NT2/D1 (cell line): ENCODE measurements at places on chromosomes 7 and 10.

GRCh38 chr10:24009115-24009514, 199.8 kb upstream of the KIAA1217 start:
- no peak for DNase-seq

DNA sequence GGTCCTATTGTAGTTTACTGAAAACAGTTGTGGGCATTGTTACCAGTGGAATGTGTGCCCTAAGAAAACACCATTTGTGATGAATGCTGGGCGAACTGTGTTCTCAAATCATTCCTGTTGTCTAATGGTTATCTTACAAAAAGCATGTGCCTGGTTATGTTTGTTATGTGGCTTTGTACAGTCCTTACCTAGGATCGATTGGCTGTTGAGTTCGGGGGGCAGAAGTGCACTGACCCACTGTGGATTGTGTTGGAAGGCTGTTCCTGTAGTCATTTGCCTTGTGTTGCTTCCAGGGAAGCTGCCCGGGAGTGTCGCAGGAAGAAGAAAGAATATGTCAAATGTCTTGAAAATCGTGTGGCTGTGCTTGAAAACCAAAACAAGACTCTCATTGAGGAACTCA, 84.3 kb downstream of the CREM start:
- DNase-seq = no peak

- no peak for DNase-seq
These were observed 215.5 kb downstream of the GATA3 start for GRCh38 chr10:8269976-8270375.

- DNase-seq = no peak
These were observed 9.0 kb downstream of the PPP1R17 start for GRCh38 chr7:31695859-31696614.

- DNase-seq = no peak
These were observed 293.1 kb downstream of the ZEB1 start for GRCh38 chr10:31612082-31612481.

GRCh38 chr7:143193880-143194279, 10.7 kb downstream of the TAS2R39 start:
- DNase-seq = no peak

DNA sequence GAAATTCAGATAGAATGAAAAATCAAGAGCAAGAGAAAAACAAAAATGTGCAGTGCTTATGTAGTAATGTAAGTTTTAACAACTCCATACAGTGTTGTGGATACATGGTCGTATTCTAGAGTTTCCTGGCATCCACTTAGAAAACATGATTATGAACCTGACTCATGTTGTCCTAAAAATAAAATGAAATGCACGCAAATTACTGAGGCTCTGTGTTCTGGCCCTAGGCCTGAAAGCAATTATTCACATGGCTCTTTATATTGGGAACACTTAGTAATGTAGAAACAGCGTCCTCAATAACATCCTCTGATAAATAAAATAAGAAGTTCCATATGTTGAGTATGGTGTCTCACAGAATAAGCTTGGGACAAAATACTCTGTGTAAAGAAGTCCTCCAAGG, 200.2 kb upstream of the SEMA3E start:
- DNase-seq = no peak

GRCh38 chr10:121154846-121155245, 303.7 kb downstream of the WDR11 start:
- no peak for DNase-seq

DNA sequence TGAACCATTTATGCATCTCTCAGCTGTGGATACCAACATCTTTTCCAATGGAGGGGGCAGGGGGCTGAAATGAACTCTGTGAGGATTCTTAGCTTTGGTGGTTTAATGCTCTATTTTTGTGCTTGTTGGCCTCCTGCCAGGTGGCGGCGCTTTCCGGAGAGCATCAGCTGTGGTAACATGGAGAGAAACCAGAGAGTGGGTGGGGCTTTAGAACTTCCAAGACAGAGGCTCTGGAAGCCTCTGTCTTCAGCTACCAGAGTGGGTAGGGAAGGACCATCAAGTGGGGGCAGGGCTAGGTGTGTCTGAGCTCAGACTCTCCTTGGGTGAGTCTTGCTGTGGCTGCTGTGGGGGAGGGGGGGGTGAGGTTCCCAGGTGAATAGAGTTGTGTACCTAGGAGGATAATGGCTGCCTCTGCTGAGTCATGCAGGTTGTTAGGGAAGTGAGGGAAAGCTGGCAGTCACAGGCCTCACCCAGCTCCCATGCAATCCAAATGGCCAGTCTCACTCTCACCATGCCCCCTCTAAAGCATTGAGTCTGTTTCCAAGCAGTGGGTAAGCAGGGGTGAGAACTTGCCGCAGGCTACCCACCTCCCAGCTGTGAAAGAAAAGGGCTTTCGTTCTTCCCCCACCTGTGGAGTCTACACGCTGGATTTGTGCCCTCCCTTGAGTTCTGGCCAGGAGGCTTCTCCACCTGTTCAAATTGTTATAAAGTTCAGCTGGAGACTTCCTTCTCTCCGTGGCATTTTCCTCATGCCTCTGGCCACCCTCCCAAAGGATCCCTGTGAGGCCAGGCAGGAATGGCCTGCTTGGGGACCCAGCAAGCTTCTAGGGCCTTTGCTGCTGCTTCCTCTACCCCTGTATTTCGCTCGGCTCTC, 527.0 kb downstream of the NEBL start:
- peak; percentile 51 for DNase-seq

- no peak for DNase-seq
These were observed 124.9 kb upstream of the RHEB start for GRCh38 chr7:151644554-151644953.

DNA sequence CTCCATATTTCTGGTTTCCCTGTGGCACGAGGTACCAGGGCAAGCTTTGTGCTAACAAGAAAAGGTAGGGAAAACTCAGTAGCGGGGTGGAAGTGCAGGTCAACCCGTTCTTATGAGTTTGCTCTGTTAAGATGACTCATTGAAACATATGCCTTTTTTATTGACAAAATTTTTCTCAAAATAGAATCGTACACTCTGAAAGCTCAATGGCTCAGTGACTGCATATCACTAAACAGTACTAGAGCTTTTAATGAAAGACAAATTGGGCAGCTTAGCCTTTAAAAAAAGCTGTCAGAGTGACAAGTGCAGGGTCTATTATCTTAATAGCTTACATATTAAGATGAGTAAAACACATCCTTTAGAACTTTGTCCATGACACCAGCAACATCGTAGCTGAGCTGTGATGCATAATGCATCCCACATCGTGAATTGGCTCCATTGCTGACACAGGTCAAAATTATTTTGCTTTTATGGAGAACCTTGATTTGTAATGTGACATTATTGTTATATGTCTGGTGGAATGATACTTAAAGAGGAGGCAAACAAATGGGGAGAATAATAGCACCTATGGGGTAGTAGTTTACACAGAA, 264.4 kb downstream of the ETV1 start:
- DNase-seq = no peak

DNA sequence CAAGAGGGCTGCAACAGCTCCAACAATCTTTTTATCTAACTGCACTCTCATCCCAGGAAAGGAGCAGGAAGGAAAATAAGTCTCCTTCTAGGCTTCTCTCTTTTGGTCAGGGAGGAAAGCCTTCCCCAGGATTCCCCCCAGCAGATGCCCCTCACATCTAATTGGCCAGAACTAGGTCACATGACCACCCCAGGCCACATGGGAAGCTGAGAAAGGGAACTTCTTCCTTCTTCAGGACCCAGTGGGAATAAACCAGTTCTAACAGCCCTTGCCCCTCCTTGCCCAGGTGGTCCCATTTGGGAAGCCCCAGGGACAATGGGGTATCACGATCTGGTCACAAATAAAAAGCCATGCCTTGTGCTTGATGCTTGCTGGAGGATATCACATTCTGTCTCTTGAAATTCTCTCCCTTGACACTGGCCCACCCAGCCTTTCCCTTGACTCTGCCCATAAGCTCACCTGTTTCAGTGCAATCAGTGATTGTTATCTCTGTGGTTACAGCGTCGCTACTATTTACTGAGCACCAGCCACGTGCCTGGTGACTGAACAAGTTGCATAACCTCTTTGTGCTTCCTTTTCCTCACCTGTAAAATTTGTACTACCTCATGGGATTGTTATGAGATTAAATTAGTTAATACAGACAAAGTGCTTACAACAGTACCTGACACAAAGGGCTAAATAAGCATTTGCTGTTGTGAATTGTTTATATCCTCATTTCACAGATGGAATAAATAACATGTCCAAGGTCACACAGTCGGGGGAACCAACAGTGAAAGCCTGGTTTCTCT, 9.0 kb upstream of the TACR2 start:
- no peak for DNase-seq

- DNase-seq = no peak
These were observed 48.3 kb downstream of the NOD1 start for GRCh38 chr7:30430276-30430675.

DNA sequence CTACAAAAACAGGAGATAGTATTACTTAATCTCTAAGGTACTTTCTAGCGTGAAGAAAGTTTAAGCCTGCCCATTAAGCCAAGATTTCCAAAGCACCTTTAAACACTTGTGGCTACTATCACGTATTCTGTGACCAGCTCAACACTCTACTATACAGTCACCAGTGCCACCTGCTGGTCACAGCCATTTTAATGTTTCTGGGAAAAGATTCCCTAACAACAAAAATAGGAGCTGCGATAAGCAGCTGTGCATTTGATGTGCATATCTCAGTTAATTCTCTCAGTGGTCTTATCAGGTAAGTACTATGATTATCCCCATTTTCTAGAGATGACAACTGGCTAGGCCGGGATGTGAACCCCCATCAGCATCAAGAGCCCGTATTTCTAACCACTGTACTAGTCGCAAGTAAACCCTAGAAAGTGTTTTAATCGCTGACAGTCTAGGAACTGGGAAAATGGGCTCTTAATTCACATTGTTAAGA, 860 bp downstream of the SEC31B start:
- DNase-seq = no peak

- DNase-seq = no peak
These were observed 8.1 kb downstream of the DDC start for GRCh38 chr7:50557099-50557498.

DNA sequence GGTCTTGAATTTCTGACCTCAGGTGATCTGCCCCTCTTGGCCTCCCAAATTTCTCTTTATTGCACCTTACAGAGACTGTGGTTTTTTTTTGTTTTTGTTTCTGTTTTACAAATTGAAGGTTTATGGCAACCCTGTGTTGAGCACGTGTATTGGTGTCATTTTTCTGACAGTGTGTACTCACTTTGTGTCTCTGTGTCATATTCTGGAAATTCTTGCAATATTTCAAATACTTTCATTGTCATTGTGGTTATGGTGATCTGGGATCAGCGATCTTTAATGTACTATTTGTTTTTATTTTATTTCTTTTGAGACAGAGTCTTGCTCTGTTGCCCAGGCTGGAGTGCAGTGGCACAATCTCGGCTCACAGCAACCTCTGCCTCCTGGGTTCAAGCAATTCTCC, 89.8 kb downstream of the PRTFDC1 start:
- no peak for DNase-seq

GRCh38 chr10:1735562-1735961, 1.8 kb downstream of the ADARB2 start:
- DNase-seq = no peak

DNA sequence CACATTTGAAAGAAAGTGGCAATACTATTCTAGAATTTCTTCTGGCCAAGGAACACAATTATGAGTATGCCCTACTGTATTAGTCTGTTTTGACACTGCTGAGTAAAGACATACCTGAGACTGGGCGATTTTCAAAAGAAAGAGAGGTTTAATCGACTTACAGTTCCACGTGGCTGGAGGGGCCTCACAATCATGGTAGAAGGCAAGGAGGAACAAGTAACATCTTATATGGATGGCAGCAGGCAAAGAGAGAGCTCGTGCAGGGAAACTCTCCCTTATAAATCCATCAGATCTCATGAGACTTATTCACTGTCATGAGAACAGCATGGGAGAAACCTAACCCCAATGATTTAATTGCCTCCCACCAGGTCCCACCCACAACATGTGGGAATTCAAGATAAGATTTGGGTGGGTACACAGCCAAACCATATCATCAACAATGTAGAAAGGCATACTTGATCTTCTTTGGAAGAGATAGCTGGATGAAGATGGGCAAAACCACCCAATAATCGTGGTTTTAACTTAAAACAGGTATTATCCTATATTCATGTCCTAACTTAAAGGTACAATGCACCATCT, 113.9 kb downstream of the ETV1 start:
- no peak for DNase-seq

DNA sequence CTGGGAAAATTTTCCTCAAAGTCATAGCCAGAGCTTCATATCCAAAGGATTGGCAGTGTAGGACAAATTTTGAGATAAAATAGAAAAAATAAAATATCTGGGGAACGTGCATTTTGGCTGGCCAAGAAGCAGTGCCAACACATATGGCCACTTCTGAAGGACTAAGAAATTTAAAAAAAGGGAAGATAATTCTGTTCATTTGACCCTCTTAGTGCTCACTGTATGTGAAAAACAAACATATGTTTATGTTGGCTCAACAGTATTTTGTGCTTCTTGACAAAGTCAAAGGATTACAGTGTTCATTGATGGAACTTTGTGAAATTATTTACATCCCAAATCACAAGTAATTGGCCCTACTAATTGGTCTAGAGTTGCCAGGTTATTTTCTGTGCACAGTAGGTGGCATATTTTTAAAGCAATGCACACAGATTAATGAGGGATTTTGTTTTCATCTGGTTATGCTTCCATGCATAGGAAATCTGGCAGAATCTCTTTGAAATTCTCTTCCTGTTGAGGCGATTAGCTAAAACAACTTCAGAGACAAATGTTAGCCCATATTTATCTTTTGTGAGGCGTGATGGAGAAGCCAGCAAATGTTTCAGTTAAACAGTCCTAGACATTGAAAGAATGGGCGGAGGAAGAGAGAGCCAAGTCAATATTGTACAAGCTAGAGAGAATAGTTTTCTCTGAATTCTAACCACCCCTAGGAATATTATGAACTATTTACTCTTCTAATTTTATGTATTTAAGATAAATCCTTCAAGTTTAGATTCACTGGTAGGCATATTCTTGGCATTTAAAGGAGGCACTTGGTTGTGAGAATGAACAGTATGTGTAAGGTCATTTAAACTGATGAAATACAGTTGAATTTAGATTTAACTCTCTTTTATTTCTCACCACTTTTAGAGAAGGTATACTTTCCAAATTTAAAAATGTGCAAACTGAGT, 237.7 kb upstream of the MBL2 start:
- no peak for DNase-seq

DNA sequence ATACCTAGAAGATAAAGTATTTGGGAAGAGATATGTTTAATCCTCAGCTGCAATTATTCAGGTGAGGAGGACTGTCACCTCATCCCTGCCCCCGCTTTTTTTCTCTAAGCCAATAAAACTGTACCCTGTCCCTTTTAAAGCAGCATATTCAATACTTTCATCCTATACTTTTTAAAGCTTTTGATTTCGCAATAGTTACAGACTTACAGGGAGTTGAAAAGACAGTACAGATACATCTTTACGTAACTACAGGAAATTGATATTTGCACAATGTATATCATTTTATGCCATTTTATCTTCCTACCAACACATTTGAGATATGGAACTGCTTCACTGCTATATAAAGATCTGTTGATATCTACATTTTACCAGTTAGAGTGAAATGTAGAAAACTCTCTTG, 47.6 kb downstream of the STK17A start:
- no peak for DNase-seq

DNA sequence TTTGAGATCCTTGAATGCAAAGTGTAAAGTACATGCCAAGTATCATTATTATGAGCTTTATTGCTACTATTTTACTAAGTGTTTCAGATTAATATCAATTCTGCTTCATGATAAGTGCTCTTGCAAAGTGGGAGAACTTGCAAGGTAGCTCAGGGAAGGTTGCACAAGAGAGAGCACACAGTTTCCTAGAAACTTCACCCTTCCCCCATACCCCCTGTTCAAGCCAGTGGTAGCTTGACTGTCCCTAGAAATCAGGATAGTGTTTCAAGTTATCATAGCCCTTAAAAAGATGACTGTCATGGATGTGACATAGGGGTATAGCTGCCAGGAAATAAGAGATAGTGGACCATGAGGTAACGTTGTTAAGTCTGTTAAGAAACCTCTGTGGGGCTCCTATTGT, 251.5 kb downstream of the TRIL start:
- no peak for DNase-seq
